ENCODE measurements at places on chromosomes 12 and 14. TPM values are rescaled to one million over a fixed set of nuclear protein-coding genes. Genes with fewer than 3 reads are reported as not detected.

DNA sequence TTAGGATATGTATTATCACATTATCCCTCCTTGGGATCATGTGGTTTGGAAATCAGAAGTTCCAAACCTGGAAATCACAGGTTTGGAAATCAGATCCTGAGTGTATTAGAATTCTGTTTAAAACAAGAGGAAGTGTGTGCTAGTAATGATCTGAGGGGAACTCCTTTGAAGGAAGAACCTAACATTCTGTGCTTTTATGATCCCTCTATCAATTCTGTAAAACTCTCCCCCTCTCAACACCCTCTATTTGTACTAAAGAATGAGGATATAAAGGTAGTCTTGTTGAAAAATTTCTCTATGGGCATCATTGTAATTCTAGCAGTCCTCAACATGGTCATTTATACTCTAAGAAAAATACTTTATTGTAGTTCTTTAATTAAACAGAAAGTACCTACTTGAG is 97.4 kb downstream of the SRGAP1 start:
- DNase-seq = no peak

DNA sequence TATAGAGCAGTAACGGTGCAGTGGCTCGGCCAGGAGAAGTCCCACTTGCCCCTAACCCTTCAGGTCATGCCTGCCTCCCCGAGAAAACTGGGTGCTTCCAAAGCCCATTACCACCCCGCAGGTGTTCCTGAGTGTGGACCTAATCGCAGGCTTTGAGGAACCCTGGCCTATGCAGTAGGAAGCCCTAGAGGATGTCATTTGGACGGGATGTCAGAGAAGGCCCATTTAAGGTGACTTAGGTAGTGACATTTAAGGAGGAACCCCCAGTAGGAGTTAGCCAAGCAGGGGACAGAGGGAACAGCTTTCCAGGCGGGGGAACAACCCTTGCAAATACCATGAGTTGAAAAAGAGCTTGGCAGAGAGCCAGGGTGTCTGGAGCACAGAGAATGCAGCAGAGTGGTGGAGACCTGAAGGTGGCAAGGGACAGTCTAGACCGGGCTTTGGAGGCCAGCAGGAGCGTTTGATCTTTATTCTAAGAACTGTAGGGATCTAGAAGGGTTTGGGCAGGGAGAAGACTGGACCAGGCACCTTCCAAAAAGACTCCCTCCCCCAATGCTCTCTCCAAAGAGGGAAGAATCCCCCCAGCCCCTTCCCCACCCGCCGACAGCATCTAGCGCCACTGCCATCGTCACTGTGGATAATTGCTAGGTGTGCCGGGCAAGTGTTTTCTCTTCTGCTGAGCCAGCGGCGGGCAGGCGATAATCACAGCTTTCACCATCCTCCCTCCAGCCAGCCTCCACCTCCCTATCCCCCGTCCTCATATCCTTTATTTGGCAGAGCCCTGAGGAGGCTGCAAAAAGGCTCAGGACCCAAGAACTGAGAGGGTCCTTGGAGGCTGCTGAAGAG is 33.3 kb upstream of the BEGAIN start:
- no peak for DNase-seq

DNA sequence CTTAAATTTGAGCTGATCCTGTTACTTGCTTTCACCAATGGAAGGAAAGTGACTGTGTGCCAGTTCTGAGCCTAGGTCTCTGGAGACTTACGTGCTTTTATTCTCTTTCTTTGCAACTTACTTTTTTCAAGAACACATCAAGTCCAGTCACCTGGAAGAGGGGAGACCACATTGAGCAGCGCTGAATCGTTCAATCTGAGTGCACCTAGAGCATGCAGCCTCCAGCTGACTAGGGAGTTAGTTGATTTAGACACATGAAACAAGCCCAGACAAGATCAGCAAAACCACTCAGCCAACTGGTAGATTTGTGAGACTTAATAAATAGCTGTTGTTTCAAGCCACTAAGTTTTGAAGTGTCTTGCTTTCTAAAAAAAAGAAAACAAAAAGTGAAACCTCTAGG is 1014.8 kb upstream of the FBXO33 start:
- DNase-seq = no peak

DNA sequence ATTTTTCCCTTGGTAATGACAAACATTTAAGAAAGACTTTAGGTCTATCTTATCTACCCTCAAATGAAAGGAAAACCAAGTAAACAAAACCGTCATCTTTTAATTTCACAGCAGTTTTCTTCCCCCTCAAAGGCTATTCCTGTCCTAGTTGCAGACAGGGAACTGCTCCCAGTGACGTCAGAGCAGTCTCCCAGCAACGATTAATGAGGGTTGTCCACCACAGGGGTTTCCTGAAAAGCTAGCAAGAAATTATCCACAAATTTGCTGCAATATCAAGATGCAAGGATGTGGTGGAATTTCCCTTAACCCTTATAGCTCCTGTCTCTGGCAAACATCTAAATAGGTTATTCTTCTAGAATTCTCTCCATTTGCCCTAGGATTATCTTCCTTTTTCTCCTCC is 89.1 kb upstream of the STAC3 start:
- peak; percentile 63 for DNase-seq

- DNase-seq = peak; percentile 69
Measured at GRCh38 chr12:49783917-49784676, 42.7 kb downstream of the TMBIM6 start.

The ITGB7 gene
- polyA plus RNA-seq = 0.47 TPM

The ANKS1B gene
- polyA plus RNA-seq = 3.2 TPM
